ENCODE measurements at places on chromosomes 2 and 18. TPM values are rescaled to one million over a fixed set of nuclear protein-coding genes. Genes with fewer than 3 reads are reported as not detected.
A peak's percentile ranks its signal among the peaks of the same experiment; 100 is the strongest.

The PSMG2 gene
- polyA plus RNA-seq: 36.0 TPM

The IL36B gene
- not detected for polyA plus RNA-seq

The PLCL1 gene
- polyA plus RNA-seq: 10.3 TPM

DNA sequence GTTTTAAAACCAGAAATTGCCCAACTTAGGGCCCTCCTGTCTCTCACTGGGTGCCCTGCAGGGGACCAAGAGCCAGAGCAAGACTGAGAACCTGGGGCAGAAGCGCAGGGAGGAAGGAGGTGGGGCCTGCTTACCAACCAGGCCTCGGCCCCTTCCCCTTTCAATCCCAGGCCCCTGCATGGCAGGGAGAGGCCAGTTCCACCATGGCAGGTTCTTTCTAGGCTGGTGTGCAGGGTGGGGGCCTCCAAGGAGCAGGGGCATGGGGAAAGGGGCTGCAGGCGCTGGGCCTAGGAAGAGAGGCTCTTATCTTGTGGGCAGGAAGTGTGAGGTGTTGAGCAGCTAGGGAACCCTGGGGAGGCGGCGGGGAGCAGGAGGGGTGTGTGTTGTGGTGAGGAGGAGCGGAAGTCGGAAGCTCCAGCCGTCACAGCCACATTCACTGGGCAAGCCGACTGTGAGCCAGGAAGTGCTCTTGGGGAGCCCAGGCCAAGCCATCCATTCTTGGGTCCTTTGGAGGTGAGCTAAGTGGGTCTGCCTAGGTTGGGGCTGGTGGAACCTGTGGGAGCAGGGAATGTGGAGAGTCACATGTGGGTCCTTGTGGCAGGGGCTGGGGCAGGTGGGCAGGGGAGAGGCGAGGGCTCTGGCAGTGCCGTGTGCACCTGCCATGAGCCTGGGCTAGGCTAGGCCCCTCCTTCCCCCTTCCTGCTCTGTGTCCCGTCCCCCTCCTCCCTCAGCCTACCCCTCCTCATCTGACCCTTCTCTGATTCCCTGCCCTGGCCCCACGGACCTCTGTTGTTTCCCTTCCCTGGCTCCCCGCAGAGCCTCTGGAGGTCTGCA lies at the start of gene PSD4:
TSS of gene PSD4 (plus strand) at position 430 of the 834 bp plus-strand sequence. CDS start 8,486 bp downstream, outside the sequence.
- DNase-seq: no peak

DNA sequence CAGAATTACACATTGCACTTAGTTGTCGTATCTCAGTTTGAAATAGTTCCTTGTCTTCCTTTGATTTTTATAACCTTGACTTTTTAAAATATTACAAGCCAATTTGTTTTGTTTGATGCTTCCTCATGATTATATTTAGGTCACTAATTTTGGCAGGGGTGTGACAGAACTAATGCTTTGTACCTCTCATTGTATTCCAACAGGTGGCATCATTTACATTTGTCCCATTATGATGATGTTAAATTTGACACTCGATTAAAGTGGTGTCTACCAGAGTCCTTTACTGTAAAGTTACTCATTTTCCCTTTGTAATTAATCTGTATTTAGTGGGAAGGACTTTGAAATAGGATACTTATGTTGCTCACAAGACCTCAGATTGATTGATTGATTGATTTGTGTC lies 21.5 kb upstream of the MFSD2B start:
- no peak for DNase-seq

DNA sequence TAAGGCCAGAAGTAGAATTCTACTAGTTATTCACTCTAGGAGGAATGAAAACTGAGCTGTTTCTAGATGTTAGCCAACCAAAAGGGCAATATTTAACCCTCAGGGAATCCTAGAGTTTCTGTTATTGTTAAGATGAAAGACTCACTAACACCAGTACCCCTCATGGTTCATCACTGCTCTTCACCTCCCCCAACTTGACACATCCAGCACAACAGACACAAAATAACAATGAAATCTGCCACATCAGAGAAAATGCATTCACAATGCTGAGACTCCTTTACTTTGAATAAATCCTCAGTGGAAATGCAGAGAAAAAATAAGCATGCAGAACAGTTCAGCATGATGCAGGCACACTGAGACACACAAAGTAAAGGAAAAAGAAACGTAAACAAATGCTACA lies 111.3 kb downstream of the RIF1 start:
- no peak for DNase-seq

- DNase-seq: no peak
Observed at GRCh38 chr2:237120916-237121315, 35.2 kb downstream of the COPS8 start.

DNA sequence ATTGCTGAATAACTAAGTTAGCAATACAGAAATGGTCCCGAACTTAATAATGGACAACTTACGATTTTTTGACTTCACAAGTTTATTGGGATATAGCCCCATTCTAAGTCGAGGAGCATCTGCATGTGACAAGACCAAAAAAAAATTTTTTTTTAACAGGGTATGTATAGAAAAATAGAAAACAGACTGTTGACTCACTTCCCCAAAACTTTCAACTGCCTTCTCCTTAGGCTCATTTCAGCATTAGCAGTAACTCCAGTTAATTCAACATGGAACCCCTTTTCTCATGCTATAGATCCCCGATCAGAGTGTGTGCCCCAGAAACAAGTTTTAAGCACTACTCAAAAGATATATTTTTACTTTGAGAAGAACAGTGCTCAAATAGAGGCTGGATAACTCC lies 5.4 kb downstream of the CD302 start:
- no peak for DNase-seq

GRCh38 chr2:154555710-154556109 lies 142.8 kb upstream of the KCNJ3 start:
- no peak for DNase-seq

DNA sequence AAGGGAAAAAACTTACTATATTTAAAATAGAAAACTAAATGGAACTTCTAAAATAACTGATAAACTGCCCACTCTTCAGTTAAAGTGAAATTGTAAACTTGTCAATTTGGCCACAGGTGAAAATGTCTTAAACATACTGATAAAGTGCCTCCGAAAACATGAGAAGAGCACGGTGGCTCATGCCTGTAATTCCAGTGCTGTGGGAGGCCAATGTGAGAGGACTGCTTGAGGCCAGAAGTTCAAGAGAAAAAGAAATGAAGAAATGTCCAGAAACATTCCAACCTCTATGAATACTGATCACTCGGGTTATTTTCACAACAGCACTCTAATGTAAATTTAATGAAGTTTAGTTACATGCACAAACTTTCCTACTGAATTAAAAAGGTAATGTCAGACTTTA lies 63.4 kb upstream of the DNER start:
- no peak for DNase-seq

DNA sequence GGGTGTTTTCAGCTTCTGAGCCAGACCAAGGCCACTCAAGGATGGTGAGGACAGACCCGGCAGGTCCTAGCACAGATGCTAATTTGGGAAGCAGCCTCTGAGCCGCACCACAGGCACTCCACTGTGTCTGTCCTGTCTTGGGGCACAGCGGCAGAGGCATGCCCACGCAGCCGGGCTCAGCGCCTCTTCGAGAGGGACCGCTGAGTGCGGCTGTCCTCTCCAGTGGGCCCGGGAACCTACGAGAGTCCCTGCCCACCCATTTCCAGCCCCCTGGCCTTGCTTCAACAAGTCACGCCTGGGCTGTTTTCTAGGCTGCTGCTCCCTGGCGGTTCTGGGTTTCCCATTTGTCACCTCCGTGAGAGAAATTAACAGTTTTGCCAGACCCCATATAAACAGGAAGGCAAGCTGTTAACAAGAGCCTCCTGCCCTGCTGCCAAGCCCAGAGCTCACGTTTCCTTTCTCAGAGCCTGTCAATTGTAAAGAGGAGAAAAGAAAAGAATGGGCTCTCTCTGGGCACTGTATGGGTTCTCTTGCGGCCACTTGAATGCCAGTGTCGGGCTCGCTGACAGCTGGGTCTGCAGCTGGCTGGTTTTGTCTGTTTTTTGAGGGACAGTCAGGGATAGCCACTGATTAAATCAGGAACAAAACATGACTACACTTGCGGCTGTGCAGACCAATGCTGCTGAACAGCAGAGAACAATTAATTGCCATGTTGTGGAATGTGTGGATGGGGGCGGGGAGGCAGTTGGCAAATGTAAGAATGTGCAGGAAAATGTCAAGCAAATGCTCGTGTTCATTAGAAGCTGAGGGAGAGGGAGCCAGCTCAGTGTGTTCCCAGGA lies 30.6 kb downstream of the TMEM17 start:
- DNase-seq: peak; percentile 76

- no peak for DNase-seq
Observed at GRCh38 chr2:29583104-29583503, 338.3 kb downstream of the ALK start.

- peak; percentile 19 for DNase-seq
Observed at GRCh38 chr2:226730481-226730880, 69.1 kb downstream of the IRS1 start.

DNA sequence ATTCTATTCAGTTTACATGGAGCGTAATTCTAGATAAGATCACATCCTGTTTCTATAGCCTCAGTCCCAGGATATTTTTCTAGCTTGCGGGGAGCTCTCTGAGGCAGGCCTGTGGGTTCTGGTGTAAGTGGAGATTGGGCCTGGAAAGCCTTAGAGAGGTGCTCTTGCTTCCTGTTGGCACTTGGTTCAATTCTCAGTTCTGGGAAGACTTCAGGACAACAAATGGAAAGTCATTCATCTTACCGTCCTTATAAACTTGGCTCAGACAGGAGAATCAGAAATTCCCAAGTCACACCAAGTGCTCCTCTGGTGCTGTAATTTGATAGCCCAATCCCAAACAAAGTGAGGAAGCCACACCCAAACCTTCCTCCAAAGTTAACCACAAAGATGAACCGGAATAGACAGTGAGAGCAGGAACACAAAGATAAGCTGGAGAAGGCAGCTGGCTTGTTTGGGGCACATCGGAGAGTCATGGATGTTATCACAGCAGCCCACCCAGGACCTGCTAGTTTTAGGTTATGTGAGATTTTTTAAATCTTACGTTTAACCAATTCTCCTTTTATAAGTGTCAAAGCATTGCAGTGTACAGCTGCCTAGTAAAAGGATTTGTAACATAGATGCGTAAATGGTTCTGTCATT lies 144.3 kb upstream of the MAP3K20 start:
- DNase-seq: peak; percentile 59

- no peak for DNase-seq
Observed at GRCh38 chr2:45869165-45869501, 217.7 kb downstream of the PRKCE start.

DNA sequence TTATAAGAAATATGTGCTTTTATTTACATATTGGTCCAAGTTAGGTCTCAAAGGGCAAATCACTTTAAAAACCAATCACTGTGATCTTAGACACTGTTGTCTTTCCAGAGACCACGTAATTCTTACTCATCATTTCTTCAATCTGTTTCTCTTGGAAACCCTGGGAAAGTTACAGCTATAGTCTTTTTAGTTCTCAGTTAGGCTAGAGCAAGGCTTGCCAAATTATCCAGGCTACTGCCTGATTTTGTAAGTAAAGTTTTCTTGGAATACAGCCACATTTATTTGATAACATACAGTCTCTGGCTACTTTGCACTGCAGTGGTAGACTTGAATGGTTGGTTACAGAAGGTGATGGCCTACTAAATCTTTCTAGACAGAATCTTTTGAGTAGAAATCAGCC lies 106.0 kb downstream of the KIAA1328 start:
- no peak for DNase-seq

GRCh38 chr2:61670591-61671501 lies 132.7 kb upstream of the XPO1 start:
- no peak for DNase-seq

DNA sequence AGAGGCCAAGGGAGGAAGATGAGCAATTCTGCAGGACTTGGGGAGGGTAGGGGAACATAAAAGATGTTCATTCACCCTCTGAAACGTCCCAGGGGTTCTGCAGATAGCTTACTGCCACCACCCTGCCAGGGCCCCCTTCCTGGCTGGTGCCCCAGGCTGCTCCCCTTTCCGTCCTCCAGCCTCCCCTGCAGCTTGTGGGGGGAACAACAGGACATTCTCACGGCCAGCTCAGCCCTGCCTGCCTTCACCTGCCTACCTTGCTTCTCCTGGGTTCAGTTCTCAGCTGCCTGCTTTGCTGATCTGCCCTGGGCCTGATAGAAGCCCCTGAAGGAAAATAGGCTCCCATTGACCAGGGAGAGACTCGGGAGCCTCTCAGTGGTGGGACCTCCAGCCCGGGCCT lies 251.1 kb downstream of the CELF4 start:
- no peak for DNase-seq

- no peak for DNase-seq
Observed at GRCh38 chr2:172460780-172461201, 33.4 kb downstream of the ITGA6 start.

DNA sequence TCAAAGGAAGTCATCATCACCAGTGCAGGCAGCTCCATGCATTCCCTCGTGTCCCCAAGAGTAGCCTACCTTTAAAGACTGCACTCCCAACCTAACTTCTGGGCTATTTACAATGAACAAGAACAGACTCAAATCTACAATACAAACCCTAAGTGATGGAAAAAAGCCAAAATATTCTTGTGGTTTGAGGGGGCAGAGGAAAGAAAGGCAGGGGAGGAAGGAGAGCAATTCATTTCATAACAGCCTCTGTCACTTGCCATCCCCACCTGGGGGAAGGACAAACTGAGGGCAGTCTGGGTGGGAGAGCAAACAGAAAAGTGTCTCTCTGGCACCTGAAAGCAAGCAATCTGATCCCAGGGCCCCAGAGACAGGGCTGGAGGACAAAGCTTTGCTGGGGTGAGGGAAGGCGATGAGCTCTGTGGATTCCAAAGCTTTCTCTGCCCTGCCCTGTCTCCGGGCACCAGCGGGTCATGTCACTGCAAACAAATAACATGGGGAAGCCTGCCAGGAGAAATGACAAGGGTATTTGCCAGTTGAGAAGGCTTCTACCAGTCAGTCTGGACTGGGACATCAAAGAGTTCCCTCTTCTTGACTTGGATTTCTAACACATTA lies 528.0 kb upstream of the TNP1 start:
- DNase-seq: no peak

Data from SK-N-SH (cell line).